ENCODE measurements at places on chromosomes 1 and 21. TPM values are rescaled to one million over a fixed set of nuclear protein-coding genes. Genes with fewer than 3 reads are reported as not detected.

AGMAT gene
- total RNA-seq = 18.1 TPM

MXRA8 gene
- total RNA-seq = 0.25 TPM

MTF1 gene
- total RNA-seq = 16.1 TPM

DNA sequence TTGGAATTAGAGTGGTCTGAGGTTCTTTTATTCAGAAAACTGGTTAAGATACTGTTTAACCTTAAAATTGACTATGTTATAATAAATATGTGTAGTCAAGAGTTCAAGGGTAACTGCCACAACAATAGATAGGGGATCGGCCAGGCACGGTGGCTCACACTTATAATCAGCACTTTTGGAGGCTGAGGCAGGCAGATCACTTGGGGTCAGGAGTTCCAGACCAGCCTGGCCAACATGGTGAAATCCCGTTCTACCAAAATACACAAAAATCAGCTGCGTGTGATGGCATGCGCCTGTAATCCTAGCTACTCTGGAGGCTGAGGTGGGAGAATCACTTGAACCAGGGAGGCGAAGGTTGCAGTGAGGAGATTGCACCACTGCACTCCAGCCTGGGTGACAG lies 39.5 kb downstream of the PDC start:
- DNase-seq = no peak

DNA sequence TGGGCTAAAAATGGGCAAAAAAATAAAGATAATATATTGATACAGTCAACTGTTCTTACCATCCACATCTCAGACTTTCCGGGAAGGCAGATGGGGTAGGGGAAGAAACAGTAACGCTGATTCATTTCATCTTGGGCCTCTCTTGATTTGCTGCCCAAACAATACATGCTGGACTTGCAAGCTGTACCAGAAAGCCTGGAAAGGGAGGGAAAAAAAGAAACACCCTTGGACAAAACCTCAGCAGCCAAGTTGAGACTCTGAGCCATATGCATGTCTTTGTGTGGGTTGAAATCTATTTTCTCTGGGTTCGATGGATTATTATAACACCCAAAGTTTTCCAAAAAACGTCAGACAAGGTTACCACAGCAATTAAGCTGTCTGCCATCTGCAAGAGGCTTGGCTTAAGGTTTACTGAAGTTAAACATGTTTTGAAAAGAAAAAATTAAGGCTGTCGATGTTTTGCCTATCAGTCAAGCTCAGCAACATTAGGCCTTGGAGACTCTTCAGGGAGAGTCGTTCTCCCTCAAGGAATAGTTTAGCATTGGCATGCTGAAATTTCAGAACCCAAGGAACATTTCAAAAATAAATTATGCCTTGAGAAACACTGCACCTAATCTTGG lies 71.2 kb downstream of the PSMG1 start:
- DNase-seq = no peak

- DNase-seq = no peak
These were observed 11.7 kb upstream of the B3GALNT2 start for GRCh38 chr1:235515844-235516512.

GRCh38 chr1:99771513-99771918 lies 5.1 kb upstream of the FRRS1 start:
- DNase-seq = no peak

- no peak for DNase-seq
These were observed 7.9 kb downstream of the TAF13 start for GRCh38 chr1:109067883-109068282.
